ENCODE measurements at places on chromosomes 2 and 18.
A peak's percentile ranks its signal among the peaks of the same experiment; 100 is the strongest.

DNA sequence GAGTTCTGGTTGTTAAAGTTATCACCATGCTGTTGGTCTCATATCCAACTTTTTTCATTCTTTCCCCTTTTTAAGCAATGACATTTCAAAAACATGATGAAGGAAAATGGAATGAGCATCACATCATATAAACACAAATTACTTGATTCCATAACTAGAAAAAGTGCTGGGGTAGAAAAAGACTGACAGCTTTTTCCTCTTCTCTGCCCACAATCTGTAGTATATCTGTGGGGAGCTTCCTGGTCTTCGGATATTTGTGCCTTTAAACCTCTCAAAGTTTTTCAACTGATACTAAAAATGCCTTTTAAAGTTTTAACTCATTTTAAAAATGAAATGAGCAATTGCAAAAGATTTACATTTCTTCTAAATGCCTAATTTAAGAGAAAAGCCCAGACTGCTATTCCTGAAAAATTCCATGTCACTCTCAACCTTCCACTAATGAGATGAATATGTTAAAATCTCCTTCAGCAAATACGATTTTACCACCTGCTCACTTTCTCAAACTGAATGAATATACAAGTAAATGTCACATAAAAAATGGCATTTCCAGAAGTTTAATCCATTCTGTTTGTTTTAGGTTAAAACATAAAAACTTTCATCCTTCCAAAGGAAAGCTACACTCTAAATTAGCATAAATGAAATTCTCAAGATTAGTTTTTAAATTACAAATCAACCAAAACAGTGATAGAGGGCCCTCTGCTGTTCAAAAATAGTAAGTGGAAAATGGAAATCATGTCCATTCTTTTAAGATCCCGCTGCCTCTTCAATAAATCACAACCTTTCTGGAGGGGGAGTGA is 2.1 kb downstream of the DNAH7 start:
- DNase-seq, result peak; percentile 47

- peak; percentile 68 for DNase-seq
Measured at GRCh38 chr2:27683390-27684071, 19.8 kb downstream of the SLC4A1AP start.

DNA sequence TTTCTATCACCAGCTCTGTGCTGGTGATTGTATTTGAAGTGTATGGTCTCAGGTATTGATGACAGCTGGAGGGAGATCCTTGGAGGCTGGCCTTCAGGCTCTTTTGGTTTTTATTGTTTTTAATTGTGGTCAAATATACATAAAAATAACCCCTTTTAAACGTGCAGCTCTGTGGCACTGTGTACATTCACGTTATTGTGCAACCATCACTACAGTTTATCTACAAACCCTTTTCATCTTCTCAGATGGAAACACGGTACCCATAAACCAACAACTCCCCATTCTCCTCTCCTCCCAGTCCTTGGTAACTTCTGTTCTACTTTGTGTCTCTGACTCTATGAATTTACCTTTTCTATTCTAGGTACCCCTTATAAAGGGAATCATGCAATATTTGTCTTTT is 79.3 kb upstream of the ATP8B1 start:
- DNase-seq, result no peak

- DNase-seq, result no peak
Measured at GRCh38 chr2:82317012-82317411, 2012.5 kb upstream of the LRRTM1 start.

DNA sequence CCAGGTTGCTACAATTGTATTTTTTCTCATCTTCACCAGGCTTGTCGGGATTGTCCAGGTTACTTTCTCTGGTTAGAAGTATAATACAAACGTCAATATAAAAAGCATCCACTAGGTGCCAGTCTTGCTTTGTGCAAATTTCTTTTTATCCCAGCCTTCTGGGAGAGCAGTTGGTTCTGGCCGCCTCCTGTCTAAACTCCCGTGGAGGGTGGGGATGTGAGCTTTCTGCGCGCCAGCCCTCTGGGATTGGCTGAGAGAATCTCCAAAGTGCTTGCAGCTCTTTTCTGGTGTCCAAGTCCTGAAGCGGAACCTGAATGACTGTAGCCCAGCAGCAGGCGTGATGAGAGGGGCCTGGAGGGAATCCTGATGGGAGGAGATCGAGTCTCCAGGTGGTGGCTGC is 22.4 kb upstream of the TOGARAM2 start:
- DNase-seq, result peak; percentile 81

DNA sequence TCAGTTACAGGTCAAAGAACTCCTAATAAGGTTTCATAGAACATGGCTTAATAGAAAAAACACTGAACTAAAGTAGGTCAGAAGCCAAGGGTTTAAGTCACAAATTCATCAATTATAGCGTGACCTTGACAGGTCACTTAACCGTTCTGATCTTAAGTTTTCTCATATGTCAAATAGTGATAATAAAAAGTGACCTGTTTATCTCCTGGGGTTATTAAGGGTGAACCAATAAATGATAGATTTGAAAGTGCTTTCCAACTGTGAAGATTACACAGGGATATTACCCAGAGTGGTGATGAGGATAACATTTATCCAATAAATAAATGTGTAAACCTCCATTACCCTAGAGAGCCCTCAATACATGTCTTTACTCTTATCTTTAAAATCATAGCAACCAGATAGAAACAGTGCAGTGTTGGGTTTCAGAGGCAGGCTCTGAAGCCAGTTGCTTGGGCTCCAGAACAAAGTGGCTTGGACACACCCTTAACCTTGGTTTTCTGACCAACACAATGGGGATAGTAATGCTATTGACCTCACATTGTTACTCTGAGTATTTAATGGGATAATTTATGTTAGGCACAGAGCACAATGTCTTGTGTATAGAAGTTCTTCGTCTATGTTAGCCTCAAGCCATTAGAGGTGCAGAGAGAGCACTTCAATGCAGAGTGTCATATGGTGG is 48.6 kb downstream of the KLHL14 start:
- DNase-seq, result no peak

- DNase-seq, result no peak
Measured at GRCh38 chr18:70520867-70521266, 232.0 kb downstream of the SOCS6 start.

DNA sequence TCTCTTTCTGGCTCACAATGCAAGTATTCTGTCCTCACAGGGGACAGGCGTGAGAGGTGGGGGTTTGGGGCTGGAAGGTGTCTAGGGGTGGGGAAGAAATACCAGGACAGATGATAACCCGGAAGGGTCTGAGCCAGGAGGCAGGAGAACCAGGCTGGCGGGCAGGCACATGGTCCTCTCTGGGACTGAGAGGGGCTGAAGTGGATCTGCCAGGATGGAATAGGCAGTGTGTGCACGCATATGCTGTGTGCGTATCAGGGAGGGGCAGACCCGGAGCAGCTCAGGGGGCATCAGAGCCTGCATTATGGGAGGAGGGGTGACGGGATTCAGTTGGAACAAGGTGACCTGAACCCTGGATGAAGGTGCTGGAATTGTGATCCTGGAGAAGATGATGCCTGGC is 157.3 kb downstream of the DYSF start:
- no peak for DNase-seq

DNA sequence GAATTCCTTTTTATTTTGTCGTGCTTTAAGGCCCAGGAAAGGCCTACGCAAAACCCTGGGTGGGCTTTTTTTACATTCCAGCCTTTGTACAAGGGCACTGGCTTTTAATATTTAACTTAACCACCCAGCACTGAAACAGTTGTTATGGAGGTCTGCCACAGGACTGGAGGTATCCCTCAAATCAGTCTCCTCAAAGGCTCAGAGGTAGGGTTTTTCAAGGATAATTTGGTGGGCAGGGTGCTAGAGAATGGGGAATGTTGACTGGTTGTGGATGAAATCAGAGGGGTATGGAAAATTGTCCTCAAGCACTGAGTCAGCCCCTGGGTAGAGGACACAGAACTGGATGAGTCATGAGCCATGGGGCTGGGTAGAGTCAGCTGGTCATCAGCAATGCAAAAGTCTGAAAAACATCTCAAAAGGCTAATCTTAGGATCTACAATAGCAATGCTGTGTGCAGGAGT is 443.1 kb downstream of the THSD7B start:
- no peak for DNase-seq

- DNase-seq, result no peak
Measured at GRCh38 chr2:223414646-223415045, 187.5 kb downstream of the SCG2 start.

- DNase-seq, result no peak
Measured at GRCh38 chr2:165827921-165828276, 33.9 kb upstream of the GALNT3 start.

DNA sequence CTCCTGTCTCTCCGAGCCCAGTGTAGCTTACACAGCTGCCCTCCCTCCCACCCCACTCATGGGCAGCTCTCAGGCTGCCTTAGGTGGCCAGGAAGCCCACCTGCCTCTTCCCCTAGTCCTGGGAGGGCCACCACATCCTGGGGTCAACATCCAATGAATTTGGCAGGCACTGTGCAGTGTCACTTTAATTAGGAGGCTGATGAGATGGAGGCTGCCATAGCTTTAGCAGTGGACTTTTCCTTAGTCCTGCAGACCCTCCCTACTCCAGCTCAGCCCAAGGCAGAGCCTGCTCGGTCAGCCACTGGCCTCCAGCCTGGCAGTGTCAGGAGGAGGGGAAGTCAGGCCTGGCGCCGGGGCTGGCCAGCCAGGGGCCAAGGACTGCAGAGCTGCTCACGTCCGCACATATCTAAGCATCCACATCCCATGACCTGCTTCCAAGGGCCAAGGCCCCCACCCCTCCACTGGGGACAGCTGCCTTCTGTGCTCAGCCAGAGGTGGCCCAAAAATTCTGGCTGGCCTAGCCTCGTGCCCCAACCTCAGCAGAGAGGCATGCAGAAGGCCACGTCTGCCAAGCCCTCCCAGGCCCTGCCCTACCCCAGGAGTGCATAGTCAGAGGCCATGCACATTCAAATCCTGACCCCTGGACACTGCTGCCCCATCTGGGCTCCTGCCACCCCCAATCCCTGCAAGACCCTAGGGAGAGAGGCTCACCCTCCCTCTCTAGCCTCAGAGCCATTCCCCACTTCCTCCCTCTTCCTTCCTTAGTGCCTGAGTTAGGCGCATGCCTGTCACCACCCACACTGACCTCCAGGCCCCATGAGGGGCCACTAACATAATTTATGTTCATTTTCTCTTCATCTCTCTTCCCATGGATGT is 33.1 kb downstream of the ADRA2B start:
- DNase-seq, result no peak

- no peak for DNase-seq
Measured at GRCh38 chr2:196464311-196464710, 175.2 kb upstream of the CCDC150 start.

DNA sequence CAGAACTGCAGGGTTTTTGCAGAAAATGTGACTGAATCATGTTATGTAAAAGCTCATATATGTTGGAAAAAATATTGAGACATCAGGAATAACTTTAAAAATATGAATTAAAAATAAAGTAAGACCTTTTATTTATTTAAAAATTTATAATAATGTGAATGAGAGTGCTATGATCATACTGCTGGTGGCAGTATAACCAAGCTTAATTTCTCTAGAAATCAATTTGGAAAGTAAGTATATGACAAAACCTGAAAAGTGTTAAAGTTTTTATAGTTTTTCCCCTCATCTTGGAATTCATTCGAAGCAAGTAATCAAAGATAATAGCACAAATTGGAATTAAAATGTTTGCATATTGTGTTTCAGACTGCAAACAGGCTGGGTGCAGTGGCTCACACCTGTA is 7.5 kb downstream of the SLC39A10 start:
- DNase-seq, result no peak

DNA sequence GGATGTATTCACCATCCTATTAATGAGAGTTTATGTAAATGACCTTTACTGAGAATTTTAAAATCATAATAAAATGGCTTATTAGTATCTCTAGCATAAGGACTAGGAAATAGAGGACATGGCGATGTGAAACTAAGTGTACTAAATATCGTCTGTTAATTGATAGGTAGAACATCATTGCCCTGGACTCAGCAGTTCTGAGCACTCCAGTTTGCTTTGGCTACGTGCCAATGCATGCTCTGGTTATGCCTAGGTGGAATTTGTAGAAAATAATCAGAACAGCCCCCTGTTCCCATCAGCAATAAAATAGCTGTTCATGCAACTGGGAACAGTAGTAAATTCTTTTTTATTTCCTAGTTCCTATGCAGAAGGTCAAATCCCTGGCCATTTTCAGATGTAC is 247.8 kb downstream of the DOK6 start:
- no peak for DNase-seq

- no peak for DNase-seq
Measured at GRCh38 chr18:43559507-43559906, 282.2 kb upstream of the SYT4 start.

- no peak for DNase-seq
Measured at GRCh38 chr2:70181363-70181956, 9.4 kb downstream of the C2orf42 start.

DNA sequence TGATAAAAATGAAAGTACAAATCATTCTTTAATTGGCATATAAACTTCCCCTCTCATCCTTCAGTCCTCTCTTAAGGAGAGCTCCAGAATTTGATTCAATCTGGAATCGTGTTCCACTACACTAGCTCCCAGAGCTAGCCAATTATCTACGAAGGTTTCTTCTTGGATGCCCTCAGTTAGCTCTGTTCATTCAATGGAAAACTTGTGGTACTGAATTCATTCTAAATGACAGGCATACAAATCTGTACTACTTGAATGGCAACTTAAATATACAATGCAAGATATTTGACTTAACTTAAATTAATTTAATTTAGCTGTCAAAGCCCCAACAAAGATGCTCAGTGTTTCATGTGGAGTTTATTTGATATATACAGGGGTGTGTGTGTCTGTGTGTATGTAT is 1474.2 kb upstream of the CELF4 start:
- DNase-seq, result no peak

GRCh38 chr2:231709981-231710798 is 1.9 kb downstream of the PTMA start:
- peak; percentile 94 for DNase-seq

GRCh38 chr2:173298536-173299097 is 56.1 kb upstream of the CDCA7 start:
- DNase-seq, result no peak

DNA sequence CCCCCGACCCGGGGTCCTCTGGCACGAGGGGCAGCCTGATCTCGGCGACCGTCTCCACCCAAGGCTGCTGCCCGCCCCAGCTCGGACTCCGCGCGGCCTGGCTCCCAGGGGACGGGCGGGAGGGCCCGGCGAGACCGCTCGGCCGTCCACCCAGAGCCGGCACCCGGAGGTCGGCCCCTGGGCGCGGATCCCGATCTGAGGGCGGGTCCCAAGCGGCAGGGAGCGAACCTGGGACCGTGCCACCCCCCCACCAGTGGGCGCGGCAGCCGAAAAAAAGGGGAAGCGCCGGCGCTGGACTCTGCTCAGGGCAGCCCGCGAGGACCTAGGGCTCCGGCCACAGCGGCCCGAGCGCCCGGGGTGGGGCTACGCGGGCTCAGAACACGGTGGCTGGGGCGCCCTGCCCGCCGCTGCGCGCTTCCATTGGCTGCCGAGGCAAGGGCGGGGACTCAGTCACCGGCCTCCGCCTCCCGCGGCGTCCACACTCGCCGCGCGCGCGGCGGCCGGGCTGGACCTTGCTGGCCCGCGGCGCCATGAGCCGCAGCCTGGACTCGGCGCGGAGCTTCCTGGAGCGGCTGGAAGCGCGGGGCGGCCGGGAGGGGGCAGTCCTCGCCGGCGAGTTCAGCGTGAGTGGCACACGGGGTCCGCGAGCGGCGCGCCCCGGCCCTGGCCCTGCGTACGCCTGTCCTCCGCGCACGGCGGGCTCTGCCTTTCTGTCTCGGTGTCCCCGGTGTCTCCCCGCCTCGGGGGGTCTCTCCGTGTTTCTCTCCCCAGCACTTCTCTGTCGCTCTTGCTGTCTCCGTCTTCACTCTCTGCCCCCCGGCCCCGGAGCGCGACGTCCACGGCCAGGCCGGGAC is at the start of gene PTPN18:
Gene PTPN18, plus strand, starts transcription at position 479 of the 854 bp plus-strand sequence. Its CDS starts 52 bp downstream, at position 531.
- DNase-seq, result peak; percentile 74
